ENCODE measurements at places on chromosomes 11 and 22.

DNA sequence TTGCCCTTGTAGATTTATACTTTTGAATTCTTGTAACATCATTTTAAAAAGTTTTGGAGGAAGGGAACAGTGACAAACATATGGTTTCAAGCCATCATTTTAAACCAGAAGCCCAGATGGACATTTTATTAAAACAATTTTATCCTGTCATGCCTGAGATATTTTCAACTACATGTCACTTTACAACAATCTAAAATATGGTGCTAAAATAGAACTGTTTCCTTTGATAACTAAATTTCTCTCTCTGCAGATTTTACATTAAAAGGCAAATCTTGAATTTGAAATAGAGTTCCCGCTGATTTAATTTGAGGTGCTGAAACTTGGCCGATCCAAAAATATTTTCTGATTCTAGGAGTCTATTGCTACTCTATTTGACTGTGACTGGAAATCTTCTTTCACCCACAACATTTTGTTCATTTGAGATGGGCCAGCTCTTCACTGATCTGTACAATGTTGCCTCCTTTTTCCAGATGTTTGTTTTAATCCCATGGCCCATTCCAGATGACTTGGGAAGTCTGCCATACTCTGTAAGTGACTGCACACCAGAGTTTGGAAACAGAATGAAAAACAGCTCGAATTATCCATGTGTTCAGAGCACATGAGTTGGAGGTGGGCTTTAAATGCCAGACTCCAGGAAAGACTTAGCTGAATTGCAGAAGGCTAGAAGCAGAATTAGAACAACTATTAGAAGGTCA is 402.5 kb downstream of the TMEM135 start:
- no peak for DNase-seq

- no peak for DNase-seq
Measured at GRCh38 chr11:125585487-125585886, 7.2 kb upstream of the STT3A start.

DNA sequence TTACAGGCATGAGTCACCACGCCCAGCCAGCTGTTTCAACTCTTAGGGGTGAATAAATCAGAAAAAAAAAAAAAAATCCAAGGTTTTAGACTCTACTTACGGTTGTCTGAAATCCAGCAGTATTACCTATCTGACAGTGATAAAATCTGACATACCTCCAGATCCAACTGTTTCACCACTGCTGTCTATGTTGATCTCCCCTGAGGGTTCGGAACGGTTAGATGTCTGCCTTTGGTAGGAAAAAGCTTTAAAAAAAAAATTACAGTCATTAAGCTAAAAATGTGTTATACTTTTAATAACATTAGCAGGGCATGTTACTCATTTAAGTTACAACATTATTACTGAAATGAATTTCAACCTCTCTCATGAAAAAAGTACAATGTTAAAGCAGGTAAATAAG is 21.1 kb downstream of the NCAPD3 start:
- no peak for DNase-seq

DNA sequence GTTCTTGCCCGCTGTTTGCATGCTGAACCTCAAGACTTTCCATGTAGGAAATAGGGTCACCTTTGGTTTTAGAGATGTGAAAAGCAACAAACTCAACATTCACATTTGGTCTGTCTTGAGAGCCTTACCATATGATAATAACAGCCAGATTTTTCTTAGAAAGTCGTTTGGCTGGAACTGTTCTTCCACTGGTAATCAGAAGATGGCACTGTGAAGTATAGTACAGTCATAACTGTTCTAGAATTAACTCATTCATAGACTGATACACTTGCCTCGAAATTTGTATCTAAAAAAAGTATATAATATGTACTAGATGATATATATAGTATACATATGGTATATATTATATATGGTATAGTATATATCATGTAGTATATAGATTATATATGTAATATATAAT is 12.3 kb downstream of the LUZP2 start:
- no peak for DNase-seq

DNA sequence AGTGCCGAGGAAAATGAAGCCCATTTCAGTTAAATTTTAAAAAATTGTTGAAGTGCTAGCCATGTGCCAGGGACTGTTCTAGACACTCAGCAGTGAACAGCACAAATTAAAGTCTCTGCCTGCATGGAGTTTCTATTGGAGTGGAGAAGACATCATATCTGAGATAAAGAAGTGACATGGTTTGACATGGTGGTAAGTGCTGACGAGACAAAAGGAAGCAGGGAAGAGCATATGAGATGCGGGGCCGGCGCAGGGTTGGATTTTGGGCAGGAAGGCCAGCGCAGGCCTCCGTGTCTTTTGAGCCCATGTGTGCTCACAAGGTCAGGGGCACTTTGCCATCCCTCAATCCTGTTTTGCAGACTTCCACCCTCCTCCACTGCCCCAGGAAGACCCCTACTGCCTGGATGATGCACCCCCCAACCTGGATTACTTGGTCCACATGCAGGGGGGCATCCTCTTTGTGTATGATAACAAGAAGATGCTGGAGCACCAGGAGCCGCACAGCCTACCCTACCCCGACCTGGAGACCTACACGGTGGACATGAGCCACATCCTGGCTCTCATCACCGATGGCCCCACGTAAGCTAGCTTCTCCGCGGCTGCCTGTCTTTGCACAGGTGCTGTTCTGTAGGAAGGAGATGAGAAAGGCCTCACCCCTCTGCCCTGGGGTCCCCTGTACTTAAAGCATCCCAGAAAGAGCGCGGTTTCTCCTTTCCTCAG is 29.6 kb downstream of the AMPD3 start:
- DNase-seq, result no peak

- DNase-seq, result no peak
Measured at GRCh38 chr11:29129844-29130243, 887.0 kb downstream of the KCNA4 start.

GRCh38 chr22:37155971-37156370 is 6.3 kb upstream of the IL2RB start:
- DNase-seq, result no peak

DNA sequence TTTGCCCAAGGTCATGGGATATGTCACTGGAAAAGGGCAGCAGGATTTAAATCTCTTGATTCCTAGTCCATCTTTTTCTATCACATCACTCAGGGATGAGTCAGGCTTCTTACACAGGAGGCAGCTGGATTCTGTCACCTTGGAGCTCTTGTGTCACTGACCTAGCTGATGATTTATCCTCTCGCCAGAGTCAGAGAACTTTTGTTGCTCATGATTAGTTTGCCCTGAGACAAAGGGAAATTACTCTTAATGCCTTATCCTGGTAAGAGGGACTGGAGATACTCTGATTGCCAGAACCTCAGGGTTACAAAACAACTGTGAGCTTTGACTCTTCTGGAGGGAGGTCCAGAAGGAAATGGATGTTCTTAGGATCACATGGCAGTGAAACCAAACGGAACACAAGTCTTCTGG is 10.1 kb downstream of the COA4 start:
- DNase-seq, result no peak

GRCh38 chr11:118051611-118052461 is 25.0 kb upstream of the TMPRSS4 start:
- DNase-seq, result no peak

GRCh38 chr11:45282081-45282480 is 4.1 kb downstream of the SYT13 start:
- DNase-seq, result no peak
